ENCODE measurements at places on chromosomes 2 and 18. TPM values are rescaled to one million over a fixed set of nuclear protein-coding genes. Genes with fewer than 3 reads are reported as not detected.

DNA sequence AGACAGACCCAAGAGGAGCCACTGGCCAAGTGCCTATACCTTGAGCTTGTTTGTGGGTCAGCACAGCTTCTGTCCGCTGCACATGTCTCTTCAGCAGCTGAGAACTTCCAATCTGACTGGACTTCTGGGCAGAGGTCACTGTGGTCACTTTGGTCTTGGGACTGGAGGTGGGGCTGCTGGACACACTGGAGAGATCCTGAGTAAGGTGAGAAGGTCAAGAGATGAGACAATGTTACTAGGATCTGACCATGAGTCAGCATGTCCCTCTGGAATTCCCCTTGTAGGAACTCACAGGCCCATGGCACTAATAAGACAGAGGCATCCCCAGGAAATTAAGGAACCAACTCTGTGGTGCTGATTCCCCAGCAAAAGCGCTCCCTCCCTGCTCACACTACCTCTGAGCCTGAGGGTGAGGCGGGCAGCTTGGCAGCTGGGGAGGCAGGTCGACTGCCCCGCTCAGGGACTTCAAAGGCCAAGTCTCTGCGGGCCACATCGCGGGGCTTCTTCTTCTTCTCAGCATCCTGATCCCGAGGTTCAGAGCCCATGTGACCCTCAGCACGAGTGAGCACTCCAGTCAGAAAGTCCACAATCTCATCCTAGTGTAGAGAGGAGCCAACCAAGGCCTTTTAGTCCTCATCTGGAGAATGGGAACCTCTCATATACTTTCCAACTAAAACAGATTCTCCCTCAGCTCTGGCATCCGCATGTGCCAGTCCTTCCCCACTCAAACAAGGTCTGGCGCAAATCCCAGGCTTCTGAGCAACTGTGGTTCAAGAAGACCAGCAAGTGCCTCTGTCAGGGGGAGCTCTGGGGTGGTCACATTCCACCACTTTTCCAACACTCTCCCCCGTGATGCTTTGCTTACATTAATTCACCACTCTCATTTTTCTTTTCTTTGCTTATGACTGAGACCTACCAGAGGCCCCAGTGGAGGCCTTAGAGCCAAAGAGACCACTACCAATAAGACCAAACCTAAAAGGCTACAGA is 29.4 kb downstream of the KANSL3 start:
- no peak for DNase-seq

DNA sequence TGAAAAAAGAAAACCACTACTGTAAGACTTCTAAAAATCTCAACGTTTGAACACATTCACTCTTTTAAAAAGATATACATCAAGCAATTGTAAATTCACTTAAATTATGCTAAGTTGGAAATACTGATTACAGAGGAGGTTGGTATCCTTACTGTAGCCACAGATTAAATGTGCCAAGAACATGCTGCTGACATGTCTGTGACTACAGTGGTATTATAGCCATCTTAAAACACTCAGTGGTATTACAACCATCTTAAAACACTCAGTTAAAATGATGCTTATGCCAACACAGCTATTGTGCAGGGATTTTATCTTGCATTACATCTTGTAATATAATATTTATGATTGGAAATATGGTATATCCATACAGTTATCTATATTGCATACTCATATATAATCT is 50.0 kb downstream of the TMEM131 start:
- no peak for DNase-seq

Gene GLI2
- total RNA-seq: 0.26 TPM

GRCh38 chr18:36017232-36017631 is 44.8 kb downstream of the RMP24 start:
- no peak for DNase-seq

Gene FSIP2
- total RNA-seq: 0.26 TPM

DNA sequence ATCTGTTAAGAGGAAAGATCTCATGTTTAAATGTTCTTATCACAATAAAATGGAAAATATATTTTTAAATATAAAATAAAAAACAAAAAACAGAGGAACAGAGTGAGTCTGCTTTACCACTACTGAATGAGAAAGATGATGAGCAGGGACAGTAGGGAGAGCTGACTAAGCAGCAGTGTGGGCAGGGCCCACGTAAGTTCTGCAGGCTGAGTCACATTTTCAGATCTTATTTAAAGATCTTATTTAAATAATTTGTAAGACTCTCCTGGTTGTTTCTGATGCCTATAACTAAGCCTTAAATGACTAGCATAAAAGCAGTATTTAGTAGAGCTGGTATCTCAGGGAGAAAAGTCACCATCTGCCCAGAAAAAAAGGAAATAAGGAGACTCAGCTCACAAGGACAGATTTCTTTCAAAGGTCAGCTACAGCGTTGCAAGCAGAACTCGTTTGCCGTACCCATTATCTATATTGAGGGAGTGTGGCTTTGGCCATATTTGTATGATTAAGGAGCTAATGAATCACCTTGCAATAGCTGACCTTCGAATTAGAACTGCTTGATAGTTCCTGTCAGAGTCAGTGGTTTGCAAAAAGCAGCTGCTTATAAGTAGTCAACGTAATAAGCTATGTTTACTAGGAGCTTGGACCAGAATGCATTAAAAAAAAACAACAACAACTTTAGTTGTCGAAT is 322.1 kb upstream of the CHAC2 start:
- peak; percentile 61 for DNase-seq

Gene PRSS56
- total RNA-seq: not detected

Gene LYG2
- total RNA-seq: not detected

DNA sequence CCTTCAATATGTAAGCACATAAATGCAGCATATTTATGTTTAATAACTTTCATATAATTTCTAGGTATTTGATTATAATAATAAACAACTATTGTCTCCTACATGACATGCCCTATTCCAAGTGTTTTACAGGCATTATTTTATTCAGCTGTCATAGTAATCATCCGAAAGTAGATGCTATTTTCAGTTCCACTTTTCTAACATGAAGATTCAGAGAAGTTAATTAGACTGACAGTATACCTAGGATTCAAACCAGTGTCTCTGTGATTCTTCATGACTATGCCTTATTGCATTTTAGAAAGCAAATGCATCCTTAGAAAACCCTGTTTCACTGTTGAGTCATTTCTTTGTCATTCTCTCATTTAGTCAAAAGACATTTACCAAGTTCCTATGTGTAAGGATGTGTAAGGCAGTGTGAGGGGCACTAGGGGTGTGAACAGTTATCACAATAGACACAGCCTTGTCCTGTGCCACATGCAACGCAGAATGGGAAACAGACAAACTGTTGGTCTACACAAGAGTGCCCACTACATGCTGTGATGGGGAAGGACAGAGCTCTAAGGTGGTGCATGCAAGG is 79.8 kb downstream of the DTNA start:
- DNase-seq: peak; percentile 30

GRCh38 chr2:231396058-231396821 is 730 bp downstream of the B3GNT7 start:
- no peak for DNase-seq

GRCh38 chr2:219302412-219302968 is 6.7 kb downstream of the PTPRN start:
- no peak for DNase-seq

Gene TIGD1
- total RNA-seq: 1.1 TPM

Gene GPR45
- not detected for total RNA-seq

Gene IGFBP2
- 41.1 TPM for total RNA-seq

DNA sequence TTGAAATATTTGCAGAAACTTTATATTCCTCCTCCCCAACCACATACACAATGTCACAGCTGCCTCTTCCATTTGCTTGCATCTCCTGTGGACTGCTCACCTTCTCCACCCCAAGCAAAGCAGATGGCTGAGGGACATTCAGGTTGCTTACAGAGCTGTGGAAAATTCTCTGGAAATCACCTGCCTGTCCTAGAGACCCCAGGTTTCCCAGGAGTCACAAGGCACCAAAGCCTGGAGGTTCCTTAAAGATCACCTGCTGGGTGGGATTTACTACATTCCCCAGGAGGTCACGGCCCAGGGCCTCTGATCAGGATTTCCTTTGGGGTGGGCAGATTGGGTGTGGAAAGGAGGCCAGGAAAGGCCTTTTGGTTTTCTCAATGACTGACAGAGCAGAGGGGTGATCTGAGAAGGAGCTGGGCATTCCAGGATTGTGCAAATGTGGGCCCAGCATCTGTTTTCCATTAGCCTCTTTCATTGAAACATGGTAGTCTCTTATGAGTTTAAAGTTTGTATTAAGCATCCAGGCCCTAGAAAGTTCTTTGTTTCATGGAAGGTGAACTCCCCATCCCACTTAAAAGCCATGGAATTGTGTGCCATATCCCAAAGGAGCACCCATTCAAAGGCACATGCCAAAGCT is 410.7 kb upstream of the TNP1 start:
- no peak for DNase-seq

- DNase-seq: no peak
Observed at GRCh38 chr2:9990736-9991135, 39.2 kb downstream of the GRHL1 start.

GRCh38 chr2:103445347-103445746 is 683.5 kb downstream of the TMEM182 start:
- DNase-seq: no peak

- no peak for DNase-seq
Observed at GRCh38 chr2:168466190-168466737, 10.2 kb downstream of the CERS6 start.

DNA sequence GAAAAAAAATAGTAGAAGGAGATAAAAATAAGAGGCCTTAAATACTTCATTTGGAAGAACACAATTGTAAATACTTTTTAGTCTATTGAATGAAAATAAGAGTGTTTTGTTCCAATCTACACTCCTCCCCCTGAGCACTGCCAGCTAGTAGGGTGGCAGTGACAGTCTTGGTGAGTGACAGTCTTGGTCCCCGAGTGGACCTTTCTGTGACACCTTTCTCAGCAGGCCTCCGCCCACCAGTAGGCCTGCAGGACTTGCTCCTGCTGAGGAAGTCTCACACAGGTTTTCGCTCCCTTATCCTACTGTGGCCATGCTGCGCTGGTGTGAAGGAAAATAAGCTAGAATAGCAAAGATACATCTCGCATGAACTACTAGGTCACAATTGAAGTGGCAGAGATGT is 666.8 kb downstream of the NR4A2 start:
- DNase-seq: no peak

Gene MDH1B
- total RNA-seq: not detected

DNA sequence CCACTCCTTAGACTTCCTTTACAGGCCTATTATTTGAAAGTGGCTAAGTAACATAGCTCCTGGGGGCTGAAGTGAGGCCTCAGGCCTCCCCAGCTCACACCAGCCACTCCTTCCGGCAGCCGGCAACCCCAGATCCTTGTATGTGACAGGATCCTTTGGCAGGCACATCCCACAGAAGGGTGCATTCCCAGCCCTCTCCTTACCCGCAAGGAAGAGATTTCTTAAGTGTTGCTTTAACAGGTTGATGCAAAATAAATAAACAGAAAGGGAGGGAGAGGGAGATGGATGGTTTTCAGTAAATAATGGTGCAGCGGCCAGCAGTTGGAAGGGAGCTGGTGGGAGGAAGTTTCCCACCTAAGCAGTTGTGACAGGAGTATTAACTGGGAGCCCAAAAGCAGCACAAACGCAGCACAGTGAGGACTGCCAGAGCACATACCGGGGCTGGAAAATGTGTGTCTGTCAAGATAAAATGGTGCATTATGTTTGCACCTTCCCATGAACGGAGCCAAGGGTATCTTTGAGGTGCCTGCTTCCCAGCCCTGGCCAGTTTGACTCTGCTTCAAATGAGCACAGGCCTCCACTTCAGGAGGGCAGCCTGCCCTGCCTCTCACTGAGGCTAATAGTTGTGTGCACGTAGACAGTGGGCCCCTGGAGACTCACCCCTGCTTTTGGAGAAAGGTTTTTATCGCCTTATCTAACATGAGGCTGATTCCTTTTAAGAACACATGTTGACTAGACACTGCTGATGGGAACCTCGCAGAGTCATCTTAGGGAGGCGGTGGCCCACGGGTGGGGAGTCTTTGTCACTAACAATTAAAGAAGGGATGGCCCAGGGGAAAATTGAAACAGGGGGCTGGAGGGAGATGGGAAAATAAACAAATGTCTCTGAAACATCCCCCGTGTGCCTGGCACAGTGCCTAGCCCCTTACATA is 32.8 kb downstream of the NRP2 start:
- DNase-seq: no peak

Gene DSC2
- 49.0 TPM for total RNA-seq

DNA sequence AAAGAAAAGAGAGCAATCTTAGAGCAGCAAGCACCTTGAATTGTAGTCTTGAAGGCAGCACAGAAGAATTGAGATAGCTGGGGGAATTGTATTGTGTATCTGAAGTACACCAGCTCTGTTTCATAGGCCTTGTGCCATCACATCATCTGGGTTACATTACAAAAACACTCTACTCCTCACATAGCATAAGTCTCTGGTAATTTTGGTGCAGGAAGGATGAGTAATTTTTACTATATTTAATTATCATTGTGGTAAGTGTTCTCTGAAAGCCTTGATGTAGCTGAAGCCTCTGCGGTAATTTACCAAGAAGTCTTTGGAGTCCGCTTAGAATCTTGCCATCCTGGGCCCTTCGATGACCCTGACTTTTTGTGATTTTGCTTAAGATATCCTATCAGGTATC is 291.1 kb downstream of the ARHGAP15 start:
- DNase-seq: no peak

GRCh38 chr2:24360963-24361330 is 611 bp upstream of the ITSN2 start:
- DNase-seq: no peak

GRCh38 chr2:165024199-165024598 is 68.9 kb upstream of the SLC38A11 start:
- no peak for DNase-seq

Gene FOXI3
- total RNA-seq: not detected

Gene SH3BP4
- total RNA-seq: 24.6 TPM

Gene LRATD1
- total RNA-seq: 23.2 TPM

DNA sequence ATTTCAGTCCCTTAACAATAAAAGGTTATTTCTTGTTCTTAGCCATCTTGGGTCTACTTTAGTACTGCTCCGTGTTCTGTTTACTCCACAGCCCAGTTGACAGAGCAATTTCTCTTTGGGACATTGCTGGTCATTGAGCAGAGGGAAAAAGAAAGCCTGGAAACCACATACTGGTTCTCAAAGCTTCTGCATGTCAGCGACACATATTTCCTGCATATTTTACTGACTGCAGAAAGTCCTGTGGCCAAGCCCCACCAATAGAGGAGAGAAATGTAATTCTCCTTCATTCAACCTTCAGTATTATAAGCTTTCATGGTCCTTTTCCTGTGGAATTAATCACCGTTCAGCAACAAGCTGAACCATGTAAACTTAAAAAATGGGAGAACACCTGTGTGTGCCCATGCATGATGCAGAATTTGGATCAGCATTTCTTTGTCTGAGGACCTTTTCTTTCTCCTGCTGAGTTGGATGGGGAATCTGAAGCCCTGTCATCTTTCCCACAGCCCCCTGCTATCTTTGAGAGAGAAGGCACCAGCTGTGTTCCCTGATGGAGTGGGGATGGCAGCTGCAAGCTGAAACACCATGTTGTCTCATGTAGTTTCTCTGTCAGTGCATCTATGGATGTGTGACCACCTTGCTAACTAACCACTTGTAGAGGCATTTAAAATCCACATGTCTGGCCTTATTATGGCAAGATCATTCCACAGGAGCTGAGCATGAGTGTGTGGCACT is 431.6 kb downstream of the MEIS1 start:
- no peak for DNase-seq

- peak; percentile 90 for DNase-seq
Observed at GRCh38 chr18:58635891-58636290, 7.0 kb upstream of the ALPK2 start.

GRCh38 chr2:36692121-36692520 is 4.4 kb upstream of the VIT start:
- no peak for DNase-seq

Gene ZNF521
- total RNA-seq: not detected
